ENCODE measurements at places on chromosomes 13 and 19.

GRCh38 chr19:39133431-39134270 is 8.1 kb downstream of the PAK4 start:
- no peak for DNase-seq

GRCh38 chr19:46256855-46257254 is 27.3 kb downstream of the IGFL1 start:
- DNase-seq: no peak

GRCh38 chr19:2428756-2429711 is 1.6 kb upstream of the TIMM13 start:
- no peak for DNase-seq

DNA sequence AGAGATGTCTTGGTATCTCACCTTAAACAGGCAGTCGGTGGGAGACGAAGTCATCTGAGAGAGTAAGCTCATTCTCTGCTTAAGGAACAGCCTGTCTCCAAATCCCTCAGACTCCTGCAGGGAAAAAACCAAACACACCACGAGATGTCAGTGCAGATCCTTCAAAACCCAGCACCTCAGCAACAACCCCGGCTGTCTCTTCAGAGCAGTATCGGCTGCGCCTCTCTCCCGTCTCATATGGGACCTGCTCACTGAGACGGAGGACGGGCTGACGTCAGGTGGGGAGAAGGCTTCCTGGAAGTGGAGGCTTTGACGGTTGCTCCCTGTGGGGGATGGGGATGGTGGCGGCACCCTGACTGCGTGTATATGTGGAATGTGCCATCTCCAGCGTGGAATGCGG is 43.6 kb downstream of the ANKRD27 start:
- no peak for DNase-seq

GRCh38 chr19:41540041-41540695 is 35.8 kb upstream of the CEACAM21 start:
- no peak for DNase-seq

DNA sequence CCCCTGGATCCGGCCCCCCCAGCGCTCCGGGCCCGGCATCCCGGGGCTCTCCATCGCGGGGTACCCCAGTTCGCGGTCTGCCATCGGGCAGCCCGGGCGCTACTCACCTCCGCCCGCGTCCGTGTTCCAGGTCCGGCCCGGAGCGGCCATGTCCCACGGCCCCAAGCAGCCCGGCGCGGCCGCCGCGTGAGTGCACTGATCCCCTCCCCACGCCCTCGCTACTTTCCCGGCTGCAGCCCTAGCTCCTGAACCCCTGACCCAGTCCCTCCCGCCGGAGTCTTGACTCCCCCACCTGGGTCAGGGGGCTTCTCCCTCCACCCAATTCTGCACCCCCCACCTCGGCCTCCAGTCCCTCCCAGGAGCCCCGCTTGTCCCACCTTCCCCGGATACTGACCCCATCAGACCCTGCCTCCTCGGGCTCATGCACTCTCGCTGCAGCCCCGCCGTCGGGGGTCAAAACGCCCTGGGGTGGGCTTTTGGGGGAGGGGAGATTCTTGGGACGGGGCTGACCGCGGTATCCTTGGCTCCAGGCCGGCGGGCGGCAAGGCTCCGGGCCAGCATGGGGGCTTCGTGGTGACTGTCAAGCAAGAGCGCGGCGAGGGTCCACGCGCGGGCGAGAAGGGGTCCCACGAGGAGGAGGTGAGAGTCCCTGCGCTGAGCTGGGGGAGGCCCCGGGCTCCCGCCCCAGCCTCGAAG is 566 bp downstream of the HMG20B start:
- DNase-seq: no peak

DNA sequence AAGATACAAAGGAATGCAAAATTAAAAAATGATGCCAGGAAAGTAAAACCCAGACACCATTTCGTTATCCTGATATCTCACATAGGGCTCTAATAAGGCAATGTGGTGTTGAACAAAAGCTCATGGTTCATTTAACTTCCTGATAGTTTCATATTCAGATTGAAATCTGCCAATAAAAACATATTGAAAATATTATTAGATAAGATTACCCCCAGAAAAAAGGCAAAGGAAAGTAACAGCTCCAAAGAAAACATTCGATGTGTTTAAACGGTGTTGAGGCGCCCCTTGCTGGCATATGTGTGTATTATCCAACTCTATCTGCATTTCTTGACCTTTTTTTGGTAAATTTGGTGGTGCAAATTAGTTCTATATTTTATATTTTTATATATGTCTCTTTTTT is 75.9 kb downstream of the ESD start:
- DNase-seq: peak; percentile 52

GRCh38 chr13:29210676-29211075 is 384.8 kb downstream of the SLC7A1 start:
- DNase-seq: no peak

Data from CD4-positive, alpha-beta T cell treated with Interleukin-10 for 1 hour (primary cell).